Colonic mucosa (tissue), 4 donors: ENCODE measurements at places on chromosomes 1 and 21. TPM values are rescaled to one million over a fixed set of nuclear protein-coding genes. Genes with fewer than 3 reads are reported as not detected.

- H3K27me3 ChIP-seq, result no peaks in the 10 kb centered on the region
- H3K4me1 ChIP-seq, result no peaks in the 10 kb centered on the region
- DNase-seq, result no peak
- no peaks in the 10 kb centered on the region for H3K36me3 ChIP-seq
These were observed 256.5 kb downstream of the ZNF648 start for GRCh38 chr1:181804989-181805388.

- H3K27ac ChIP-seq, result no peak overlapping the region
- H3K4me3 ChIP-seq, result no peak overlapping the region
- H3K4me1 ChIP-seq, result no peaks in the 10 kb centered on the region
- H3K36me3 ChIP-seq, result peaks cover 13% of the 10 kb centered on the region
- no peak for DNase-seq
- no peaks in the 10 kb centered on the region for H3K27me3 ChIP-seq
These were observed 13.1 kb upstream of the KYAT3 start for GRCh38 chr1:89005286-89006151.

- no peak overlapping the region for H3K4me3 ChIP-seq
- DNase-seq, result no peak
- no peaks in the 10 kb centered on the region for H3K27me3 ChIP-seq
- no peak overlapping the region for H3K27ac ChIP-seq
These were observed 58.5 kb downstream of the SLC66A1 start for GRCh38 chr1:19370453-19371170.

GCSAML gene
- 0.40 TPM for total RNA-seq

GNPAT gene
- 40.5 TPM for total RNA-seq

SNX7 gene
- 48.5 TPM for total RNA-seq
